IMR-90 (cell line): ENCODE measurements at places on chromosomes 3 and 15. TPM values are rescaled to one million over a fixed set of nuclear protein-coding genes. Genes with fewer than 3 reads are reported as not detected.

Gene PROS1
- total RNA-seq = 1.6 and 2.5 TPM in 2 replicates

Gene FBXL22
- total RNA-seq = 0.28 and 0.36 TPM in 2 replicates

Gene ANKDD1A
- total RNA-seq = 2.8 and 3.6 TPM in 2 replicates

Gene GP5
- under 0.01 TPM in 2 replicates for total RNA-seq

Gene KLHL25
- total RNA-seq = 2.7 and 2.8 TPM in 2 replicates

Gene LDHAL6B
- total RNA-seq = not detected in 2 replicates

Gene CFAP20DC
- total RNA-seq = 1.6 and 2.8 TPM in 2 replicates

Gene ITGB5
- total RNA-seq = 71.7 and 85.0 TPM in 2 replicates

Gene ZNF660
- 1.3 and 1.4 TPM in 2 replicates for total RNA-seq

Gene NPHP3
- total RNA-seq = 21.3 and 26.9 TPM in 2 replicates

Gene IGSF10
- under 0.01 TPM in 2 replicates for total RNA-seq

Gene PPM1L
- 0.18 and 0.28 TPM in 2 replicates for total RNA-seq

Gene SEMA3F
- total RNA-seq = 7.3 and 9.2 TPM in 2 replicates

Gene HACD2
- 22.6 and 35.8 TPM in 2 replicates for total RNA-seq

Gene HTR3C
- not detected in 2 replicates for total RNA-seq

Gene GREM1
- 848 and 1,032 TPM in 2 replicates for total RNA-seq

Gene SOX2
- total RNA-seq = not detected in 2 replicates

Gene GP9
- total RNA-seq = not detected in 2 replicates

Gene GALNT15
- 14.7 and 19.7 TPM in 2 replicates for total RNA-seq

Gene ASB14
- total RNA-seq = not detected in 2 replicates
